ENCODE measurements at places on chromosomes 4 and X.

GRCh38 chrX:19852014-19853005 is 35.1 kb downstream of the SH3KBP1 start:
- no peak for DNase-seq

- no peak for DNase-seq
These were observed 519.9 kb upstream of the MAGEB18 start for GRCh38 chrX:25618248-25618647.

DNA sequence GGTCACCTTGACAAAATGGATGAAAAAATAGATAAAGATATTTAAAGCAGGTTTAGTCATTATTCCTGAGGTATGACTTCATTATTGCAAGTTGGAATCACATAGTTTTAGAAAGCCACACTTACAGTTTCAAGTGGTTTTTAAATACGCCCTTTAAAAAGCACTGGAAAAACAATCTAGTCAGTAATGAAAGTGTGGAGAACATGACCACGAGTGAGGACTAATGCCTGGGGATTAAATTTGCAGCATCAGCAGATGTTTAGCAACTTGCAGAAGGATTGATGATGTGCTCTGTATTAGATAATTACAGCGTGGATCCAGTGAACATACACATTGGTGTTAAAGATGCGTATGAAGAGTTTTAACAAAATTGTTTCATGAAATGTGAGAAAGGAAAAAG is 5.9 kb downstream of the SPARCL1 start:
- no peak for DNase-seq

DNA sequence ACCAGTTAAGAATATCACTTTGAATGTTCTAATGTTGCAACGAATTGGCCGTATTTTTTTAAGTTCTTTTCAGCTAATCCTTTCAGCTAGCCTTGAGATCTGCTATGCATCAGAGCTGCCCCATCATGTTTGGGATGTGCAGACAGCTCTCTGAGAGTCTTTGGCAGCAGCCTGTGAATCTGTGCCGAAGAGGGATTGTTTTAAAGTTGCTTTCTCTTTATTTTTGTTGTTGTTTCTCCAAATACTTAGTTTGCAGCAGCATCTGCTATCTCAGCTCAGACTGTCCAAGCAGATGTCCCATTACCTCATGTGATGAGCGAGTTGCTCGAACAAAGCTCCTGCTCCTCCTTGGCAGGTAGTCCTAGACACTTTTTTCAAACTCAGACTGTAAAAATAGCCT is 1002.5 kb upstream of the INTU start:
- no peak for DNase-seq

DNA sequence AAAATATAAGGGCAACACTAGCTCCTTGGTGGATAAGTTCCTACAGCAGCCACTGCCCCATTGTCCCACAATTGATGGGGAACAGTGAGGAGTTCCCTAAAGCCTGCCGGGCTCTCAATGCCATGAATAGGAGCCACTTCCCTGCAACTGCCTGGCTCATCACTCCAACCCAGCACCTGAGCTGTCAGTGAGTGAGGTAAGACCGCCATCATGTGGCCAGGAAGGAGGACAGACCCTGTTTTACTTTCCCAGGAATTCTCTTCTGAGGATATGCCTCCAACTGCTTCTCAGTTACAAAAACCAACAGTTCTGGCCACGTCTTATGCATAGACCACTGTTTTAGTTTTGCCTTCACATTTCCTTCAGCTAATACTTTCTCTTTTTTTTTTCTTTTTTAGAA is 45.5 kb downstream of the SRPX start:
- no peak for DNase-seq

DNA sequence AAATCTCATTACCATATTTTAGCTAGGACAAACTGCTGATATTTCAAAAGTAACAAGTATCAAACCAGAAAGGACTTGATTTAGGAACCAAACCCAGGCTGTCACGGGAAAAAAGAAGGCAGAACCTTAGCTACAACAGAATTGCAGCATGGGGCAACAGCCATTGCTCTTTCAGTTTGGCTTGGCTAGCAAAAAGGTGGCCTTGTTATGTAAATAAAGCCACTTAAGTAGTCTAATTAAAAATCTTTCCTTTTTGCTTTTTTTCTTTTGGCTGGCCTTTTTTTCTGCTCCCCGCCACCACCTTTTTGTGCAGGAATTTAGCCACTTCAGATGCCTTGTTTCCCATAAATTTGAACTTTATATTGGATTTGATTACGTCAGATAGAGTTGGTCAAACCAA is 235.9 kb downstream of the CPXCR1 start:
- no peak for DNase-seq
